ENCODE measurements at places on chromosomes 11 and 22.

GRCh38 chr11:117172724-117173421 lies 5.7 kb upstream of the SIDT2 start:
- DNase-seq = no peak

GRCh38 chr11:44519989-44520737 lies 45.3 kb upstream of the CD82 start:
- DNase-seq = no peak

DNA sequence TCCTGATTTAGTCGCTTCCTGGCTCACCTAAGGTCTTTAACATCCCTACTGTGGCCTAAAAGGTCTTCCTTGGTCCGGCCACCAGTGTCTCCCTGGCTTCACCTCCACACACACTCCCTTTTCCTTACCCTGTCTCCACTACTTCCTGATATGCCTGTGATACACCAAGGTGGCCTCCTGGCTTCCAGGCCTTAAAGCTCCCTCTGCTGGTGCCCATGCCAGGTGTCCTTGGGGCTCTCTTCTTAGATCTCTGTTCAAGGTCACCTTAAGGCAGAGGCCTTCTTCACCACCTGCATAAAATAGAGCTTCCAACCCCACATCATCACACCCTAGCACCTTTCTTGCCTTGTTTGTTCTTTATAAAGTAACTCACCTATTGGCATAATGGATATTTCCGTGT lies 787.7 kb downstream of the NTM start:
- DNase-seq = no peak

DNA sequence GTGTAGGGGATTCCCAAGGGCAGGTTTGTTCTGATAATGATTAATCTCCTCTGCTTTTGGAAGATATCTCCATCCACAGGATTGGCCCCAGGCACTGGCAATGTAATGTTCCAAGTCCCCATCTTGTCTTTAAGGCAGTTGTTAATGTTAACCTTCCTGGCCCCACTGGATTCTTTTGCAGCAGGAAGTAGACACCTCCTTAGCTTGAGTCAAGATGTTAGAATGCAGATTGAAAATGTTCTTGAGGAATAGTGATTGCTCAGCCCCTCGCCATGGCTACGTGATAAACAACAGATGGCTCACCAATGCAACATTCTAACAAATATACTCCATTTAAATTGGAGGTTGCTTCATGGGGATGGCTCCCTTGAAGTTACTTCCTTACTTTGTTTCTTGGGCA lies 7.3 kb downstream of the HEPHL1 start:
- no peak for DNase-seq

- no peak for DNase-seq
Measured at GRCh38 chr11:79438631-79439409, 2.0 kb downstream of the TENM4 start.

DNA sequence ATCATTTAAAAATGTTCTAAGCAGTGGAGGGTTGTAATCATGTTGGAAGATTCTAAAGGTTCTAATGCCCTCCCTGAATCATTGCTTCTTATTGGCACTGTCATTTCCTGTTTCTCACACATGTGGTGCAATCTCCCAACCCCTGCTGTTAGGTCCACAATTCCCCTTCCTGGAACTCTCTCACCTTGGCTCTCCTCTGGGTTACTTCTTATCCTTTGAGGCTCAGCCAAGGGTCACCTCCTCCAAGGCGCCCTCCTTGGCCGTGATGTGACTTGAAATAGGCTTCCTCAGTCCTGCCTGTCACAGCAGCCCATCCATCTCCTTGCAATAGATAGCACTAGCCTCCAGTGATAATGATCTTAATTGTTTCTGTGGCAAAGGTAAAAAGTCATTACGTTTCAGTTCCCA lies 149.8 kb downstream of the TTC17 start:
- no peak for DNase-seq

- no peak for DNase-seq
Measured at GRCh38 chr22:43017525-43018460, 2.8 kb upstream of the PACSIN2 start.

GRCh38 chr22:29623059-29623458 lies 19.6 kb downstream of the NF2 start:
- no peak for DNase-seq

GRCh38 chr11:3060436-3061025 lies 3.3 kb upstream of the CARS1 start:
- DNase-seq = no peak

GRCh38 chr22:33544707-33545106 lies 375.6 kb downstream of the LARGE1 start:
- no peak for DNase-seq

GRCh38 chr11:114044042-114044871 lies 15.3 kb upstream of the ZBTB16 start:
- no peak for DNase-seq

DNA sequence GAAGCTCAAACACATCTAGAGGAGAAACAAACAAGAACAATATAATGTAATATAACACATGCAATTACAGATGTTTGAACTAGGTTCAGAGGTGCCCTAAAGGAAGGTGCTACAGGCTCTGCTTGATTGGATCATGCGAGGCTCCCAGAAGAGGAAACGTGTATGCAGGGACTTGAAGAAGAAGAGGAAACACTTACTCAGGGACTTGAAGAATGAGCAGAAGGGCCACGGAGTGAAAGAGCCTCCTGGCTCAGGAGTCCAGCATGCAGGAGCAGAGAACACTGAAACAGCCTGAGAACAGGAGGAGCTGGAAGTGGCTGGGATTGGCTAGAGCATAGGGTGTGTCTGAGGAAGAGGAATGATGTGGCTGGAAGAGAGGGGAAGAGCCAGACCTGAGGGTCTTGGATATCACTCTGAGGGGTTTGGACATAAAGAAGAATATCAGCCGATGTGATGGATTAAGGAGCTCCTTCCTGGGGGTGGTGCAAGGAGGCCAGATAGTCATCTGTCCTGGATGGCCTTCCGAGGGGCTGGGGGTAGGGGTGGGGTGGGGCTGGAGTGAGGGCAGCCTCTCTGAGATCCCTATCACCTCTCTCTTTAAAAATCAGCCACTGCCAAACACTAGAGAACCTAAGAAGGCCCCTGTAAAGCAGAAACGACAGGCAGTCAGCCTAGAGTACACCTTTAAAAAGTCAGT lies 16.8 kb downstream of the FZD4 start:
- DNase-seq = no peak

- DNase-seq = no peak
Measured at GRCh38 chr11:126165311-126165720, 46.1 kb downstream of the RPUSD4 start.

- DNase-seq = no peak
Measured at GRCh38 chr11:93662175-93662570, 691 bp downstream of the CEP295 start.

DNA sequence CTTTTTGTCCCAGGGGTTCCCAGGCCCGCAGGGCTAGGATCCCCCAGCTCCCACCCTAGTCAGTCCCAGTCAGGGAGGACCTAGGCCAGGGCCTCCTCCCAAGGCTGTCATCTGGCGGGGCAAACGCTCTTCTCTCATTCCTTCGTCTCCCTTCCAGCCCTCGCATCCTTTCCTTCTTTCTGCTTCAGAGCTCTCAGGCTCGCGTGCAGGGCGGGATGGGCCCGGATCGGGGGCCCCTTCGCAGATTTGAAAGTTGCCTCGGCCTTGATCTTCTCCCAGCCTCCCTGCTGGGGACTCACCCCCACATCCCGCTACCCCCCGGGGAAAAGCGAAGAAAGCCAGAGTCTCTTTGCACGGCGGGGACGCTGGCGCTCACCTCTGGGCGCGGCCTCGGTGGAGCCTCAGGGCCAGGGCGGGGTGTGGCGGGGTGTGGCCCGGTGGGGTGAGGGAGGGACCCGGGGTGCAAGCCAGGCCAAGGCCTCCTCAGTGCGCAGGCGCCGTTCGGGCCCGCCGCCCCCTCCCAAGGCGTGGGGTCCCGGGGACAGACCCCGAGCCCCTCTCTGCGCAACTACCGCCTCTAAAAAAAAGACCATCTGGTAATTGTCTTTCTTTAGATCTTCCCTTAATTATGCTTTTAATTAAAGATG lies 14.8 kb upstream of the PAX6 start:
- no peak for DNase-seq

Measured in stimulated activated CD8-positive, alpha-beta memory T cell treated with anti-CD3 and anti-CD28 coated beads, Interleukin-7, amount 100 ng/mL, for 4 hours (primary cell).